ENCODE measurements at places on chromosomes 5 and 9. TPM values are rescaled to one million over a fixed set of nuclear protein-coding genes. Genes with fewer than 3 reads are reported as not detected.

GRCh38 chr5:88881571-88881971, 1.4 kb downstream of the MEF2C start:
- peak; percentile 69 for DNase-seq

DNA sequence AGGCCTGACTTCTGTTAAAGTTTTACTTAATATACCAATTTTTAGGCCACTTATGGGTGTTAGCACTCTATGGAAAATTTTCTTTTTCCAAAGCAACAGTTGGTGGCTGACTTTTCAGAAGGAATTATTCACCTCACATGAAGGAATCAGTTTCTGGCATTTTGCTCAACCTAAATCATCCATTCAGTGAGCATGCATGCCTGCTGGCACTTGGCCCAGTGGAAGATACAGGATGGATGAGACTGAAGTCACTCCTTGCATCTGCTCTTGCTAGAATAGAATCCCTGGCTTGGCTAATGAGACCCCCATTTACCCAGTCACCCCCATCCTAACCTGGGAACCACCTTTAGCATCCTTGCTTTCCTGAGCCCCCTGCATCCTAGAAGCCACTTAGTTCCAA, 131.7 kb downstream of the WDR41 start:
- no peak for DNase-seq

GRCh38 chr5:123364441-123365155, 58.6 kb downstream of the CEP120 start:
- DNase-seq, result no peak

Gene FRMPD1
- 2.7 TPM for total RNA-seq

Gene CCL28
- 2.6 TPM for total RNA-seq

Gene SLC27A4
- total RNA-seq, result 23.1 TPM

DNA sequence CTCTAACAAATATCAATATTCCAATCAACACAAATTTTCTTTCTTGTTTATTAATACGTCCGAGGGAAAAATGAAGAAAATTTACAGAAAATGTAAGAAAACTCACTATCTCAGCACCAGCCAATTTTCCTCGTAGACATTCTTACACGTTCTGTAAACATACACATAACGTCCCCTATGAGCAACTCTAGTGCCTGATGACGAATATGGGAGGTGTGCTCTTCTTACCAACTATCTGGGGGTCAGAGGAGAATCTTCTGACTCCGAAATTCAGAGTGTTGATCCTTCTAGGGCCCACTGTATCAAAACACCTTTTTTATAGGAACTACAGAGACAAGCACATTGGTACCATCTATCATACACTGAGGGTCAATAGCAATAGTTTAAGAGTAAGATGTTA, 198.7 kb downstream of the GAPVD1 start:
- DNase-seq, result no peak

Gene LCN12
- 0.20 TPM for total RNA-seq

DNA sequence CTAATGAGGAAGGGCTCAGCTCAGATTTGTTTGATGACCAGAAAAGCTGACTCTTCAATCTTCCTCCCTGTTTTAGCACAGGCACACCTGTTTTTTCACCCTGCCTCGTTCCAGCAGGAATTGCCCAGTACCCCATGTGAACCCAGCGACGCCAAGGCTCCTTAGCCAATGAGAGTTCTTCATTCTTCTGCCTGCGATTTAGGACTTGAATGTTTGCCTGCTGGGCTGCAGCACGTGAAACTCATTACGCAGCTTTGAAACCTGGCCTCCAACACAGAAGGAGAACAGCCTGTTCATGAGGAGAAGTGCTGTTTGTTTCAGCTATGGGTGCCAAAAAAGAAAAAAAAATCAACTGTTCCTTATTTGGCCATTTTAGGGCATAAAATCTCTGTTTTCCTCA, 315.5 kb downstream of the TRPM3 start:
- peak; percentile 85 for DNase-seq

- DNase-seq, result no peak
Measured at GRCh38 chr5:1763548-1763911, 36.1 kb downstream of the MRPL36 start.

- no peak for DNase-seq
Measured at GRCh38 chr5:103066326-103066725, 53.6 kb downstream of the GIN1 start.

Measured in spinal cord (tissue), 10 donors.